ENCODE measurements at places on chromosomes 5 and 9.

GRCh38 chr5:173962436-173962972 lies 26.5 kb upstream of the C5orf47 start:
- no peak for DNase-seq

DNA sequence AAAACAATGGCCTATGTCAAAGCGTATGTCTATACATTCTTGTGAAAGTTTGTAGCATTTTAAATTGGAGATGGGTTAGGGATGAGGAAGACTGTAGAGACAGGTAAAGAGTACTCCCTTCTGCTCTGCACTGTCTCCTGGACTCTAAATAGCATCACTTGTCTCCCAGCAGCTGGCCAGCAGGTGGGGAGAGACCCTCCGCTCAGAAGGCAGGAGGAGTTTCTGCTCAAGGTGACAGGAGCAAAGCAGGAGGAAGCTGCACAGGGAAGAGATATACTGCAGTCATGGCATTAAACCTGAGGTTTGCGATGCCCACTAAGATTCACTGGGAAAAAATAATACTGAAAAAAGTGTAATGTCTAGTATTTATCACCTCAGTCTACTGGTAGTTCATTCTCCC lies 10.7 kb upstream of the ASTN2 start:
- DNase-seq: no peak

GRCh38 chr5:142684508-142685041 lies 1.3 kb downstream of the FGF1 start:
- no peak for DNase-seq

GRCh38 chr5:173094012-173094661 lies 38.0 kb downstream of the CREBRF start:
- peak; percentile 93 for DNase-seq

- peak; percentile 51 for DNase-seq
Measured at GRCh38 chr9:128505414-128505765, 871 bp downstream of the GLE1 start.

DNA sequence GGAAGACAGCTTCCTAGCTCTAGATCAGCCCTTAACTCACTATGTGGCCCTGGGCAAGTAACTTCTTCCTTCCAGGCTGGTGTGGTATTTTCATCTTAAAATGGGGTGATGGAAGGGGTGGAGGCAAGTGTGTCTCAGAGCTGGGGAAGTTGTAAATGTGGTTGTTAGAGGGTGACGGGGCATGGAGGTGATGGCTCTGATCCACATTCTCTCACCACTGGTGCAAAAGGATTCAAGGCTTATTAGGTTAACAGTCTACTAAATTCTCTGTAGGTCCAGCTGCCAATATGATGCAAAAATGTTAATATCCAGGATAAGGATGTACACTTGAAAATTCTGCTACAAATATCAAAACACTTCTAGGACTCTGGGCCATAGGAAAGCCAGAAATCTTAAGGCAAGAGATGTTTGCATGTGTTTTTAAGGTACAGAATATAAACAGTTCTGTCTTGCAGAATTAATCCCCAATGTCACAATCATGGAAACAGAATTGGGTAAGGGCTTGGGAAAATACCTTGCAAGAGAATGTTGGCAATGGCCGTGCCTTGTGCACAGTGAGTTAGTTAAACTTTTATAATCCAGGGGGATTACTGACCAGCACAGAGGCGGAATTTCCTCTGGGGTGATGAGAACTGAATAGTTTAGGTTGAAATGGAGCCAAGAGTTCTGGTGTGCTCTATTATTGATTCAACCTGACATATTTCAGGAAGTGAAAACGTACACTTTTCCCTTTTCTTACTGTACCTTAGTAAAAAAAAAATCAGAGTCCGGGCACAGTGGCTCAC lies 19.8 kb downstream of the TNFSF15 start:
- DNase-seq: no peak

- no peak for DNase-seq
Measured at GRCh38 chr9:137263506-137263905, 8.4 kb downstream of the NELFB start.

DNA sequence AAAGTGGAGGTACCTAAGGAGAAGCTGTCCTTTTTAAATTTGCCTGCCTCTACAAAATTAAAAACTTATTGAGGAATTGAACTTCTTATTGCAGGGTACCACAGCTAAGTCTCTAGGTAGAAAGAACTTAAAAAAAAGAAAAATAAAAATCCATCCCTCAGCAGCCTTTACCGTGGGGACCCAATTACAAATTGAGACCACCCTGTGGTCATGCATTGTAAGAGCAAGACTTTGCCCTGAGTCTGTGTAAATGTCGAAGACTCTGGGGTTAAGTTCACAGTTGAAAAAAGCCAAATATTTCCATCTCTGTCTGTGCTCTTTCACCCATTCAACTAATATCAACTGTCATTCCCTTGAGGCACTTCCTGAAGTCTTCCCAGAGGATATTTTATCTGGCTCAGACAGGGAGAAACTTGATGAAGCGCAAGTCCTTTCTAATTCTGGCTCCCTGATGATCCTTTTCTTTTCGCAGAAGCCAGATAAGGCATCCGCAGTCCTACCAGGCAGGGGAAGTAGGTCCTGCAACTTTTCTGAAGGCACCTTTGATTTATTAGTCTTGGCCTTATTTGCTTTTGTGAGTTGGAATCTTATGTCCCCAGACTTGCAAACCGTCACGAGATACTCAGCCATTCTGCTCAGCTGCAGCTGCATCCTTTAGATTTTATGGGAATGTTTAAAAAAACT lies 323.8 kb upstream of the WWC1 start:
- no peak for DNase-seq

DNA sequence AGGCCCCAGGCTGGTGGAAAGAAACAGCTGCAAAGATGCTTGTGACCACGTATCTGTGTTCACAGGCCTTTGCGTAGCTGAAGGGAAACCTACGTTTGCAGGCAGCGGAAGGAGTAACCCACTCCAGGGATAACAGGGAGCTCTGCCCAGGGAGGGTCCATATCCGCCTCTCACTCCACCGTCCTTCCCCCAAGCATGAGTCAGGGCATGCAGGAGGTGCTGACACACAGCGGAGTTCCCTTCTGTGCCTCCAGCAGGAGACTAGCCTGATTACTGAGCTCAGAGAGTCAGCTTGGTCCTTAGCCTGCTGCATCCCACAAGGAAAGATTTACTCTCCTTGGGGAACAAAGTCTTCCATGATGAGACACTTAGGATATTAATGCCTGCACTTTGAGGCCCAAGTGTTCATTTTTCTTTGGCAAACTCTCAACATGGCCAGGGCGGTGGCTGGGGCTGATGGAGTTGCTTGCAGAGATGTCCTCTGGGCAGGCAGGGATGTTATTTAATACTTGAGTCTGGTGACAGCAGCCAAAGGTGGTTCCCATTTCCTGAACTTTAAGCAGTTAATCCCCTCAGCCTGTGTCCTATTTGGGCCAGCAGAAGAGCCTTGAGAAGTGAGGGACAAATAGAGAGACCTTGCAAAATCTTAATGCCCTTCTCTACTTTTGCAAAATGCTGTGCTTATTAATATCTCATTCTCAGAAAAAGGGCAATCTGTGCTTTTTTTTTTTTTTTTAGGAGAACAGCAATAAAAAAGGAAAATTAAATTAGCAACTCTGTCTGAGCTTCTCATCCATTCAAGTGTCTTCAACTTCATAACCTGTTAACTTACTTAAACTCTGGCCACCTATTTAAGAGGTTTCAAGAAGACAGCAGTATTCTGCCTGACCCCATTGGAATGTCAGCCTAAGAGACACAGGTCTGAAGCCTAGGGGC lies 222.1 kb downstream of the HSPA4 start:
- peak; percentile 47 for DNase-seq

DNA sequence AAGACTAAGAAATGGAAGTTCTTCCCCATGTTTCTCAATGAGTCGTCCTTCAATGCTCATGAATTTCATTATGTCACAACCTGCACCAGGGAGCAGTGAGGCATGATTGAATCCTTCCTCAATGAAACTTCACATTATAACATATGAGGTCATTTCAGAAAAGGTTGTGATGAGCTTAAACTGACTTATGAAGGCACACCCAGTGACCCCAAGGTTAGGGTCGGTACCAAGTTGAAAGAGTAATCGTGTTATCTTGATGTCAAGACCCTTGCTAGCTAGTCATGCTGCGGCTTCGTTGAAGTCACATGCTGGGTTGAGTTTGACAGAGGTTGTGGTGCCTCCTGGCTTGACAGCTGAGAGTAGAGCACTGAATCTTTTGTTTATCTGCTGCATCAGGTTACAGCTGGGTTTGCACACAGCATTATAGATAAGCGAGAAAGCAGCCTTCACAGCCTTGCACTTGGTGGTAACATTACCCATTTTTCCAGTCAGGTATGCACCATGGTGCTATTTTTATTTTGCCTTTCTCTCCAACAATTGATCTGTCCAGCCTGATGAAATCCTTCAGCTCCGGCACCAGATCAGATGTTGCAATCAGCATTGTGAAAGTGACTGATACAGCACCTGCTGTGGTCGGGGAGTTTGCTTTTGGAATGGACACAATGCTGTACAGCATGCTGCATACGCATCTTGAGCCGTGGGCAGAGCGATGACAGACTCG lies 133.2 kb downstream of the ERCC6L2 start:
- DNase-seq: no peak

- DNase-seq: no peak
Measured at GRCh38 chr9:127870887-127871286, 6.6 kb downstream of the AK1 start.

- no peak for DNase-seq
Measured at GRCh38 chr5:130912088-130912487, 253.0 kb downstream of the HINT1 start.

GRCh38 chr5:109681763-109682162 lies 8.0 kb upstream of the MAN2A1 start:
- no peak for DNase-seq

GRCh38 chr9:14909601-14909960 lies 647 bp downstream of the FREM1 start:
- DNase-seq: no peak

GRCh38 chr5:18311266-18311665 lies 677.0 kb downstream of the TAF11L14 start:
- DNase-seq: no peak

DNA sequence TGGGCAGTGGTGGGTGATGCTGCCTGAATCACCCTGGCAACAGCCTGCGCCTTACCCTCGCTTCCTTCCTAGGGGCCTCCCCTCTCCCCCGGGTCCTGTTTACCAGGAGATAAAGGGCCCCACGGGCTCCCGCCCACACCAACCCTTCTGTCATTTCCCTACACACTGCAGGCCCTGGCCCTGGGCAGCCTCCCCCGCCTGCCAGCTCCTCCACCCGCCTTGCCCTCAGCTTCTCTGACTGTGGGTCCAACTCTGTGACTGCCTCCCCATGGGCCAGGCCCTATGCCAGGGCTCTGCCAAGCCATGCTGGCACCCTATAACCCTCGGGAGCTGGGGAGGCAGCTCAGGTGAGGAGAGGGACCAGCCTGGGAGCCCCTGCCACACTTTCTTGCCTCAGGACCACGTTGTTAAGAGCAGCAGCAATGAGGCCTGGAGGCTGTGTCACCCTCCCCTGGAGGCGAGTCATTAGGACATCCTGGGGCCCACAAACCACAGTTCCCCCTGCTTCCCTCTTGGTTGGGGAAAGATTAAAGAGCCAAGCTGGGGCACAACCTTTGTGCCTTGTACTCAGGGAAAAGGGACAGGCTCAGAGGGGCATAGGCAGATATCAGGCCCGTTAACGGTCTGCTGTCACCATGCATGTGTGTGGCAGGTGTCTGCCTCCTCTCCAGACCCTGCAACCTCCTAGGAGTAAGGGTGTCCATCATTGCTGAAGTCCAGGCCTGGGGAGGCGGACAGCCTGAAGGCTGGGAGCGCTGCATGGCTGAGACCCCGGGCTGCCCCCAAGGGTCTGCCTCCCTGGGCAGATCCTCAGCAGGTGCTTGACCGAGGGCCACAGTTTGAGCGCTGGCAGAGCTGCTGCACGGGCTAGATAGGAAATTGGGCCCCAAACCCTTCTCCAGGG lies 2.8 kb downstream of the MGAT4B start:
- DNase-seq: peak; percentile 50

DNA sequence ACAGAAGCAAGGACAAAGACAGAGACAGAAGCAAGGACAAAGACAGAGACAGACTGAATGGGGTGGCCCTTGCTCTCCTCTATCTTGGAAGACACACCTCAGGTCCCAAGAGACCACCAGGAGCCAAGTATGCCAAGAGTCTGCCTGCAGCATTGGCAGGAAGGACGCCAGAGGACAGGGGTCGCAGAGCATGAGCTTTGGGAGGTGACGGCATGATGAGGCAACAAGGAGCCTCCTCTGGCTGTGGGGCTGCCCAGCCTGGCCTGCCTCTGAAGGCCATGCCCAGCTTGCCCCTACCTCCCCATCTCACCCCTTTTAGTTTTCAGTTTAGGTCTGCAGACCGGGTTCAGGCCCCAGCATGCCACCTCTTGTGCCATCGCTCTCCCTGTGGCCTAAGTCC lies 17.6 kb downstream of the PDGFRB start:
- peak; percentile 55 for DNase-seq

GRCh38 chr5:180832638-180833068 lies 28.4 kb downstream of the ZFP62 start:
- DNase-seq: no peak

- peak; percentile 32 for DNase-seq
Measured at GRCh38 chr9:6584881-6585597, 60.5 kb downstream of the GLDC start.

GRCh38 chr5:101306391-101307137 lies 403.5 kb upstream of the ST8SIA4 start:
- DNase-seq: no peak

GRCh38 chr9:2857564-2858198 lies 13.8 kb upstream of the PUM3 start:
- DNase-seq: peak; percentile 79

Data from EH (cell line).